ENCODE measurements at places on chromosomes 5 and 9. TPM values are rescaled to one million over a fixed set of nuclear protein-coding genes. Genes with fewer than 3 reads are reported as not detected.

The C1QTNF3 gene
- 0.26 TPM for total RNA-seq

The IL17B gene
- total RNA-seq: not detected

The CCL28 gene
- total RNA-seq: 1.0 TPM

The C7 gene
- not detected for total RNA-seq

The GCNT4 gene
- total RNA-seq: 2.9 TPM

The ZNG1E gene
- total RNA-seq: 46.7 TPM

The GPR107 gene
- total RNA-seq: 20.4 TPM

Data from bronchial epithelial cell (primary cell).